A549 treated with CORT108297 at 1 μM for 4 hours (cell line): ENCODE measurements at places on chromosomes 3 and 15. TPM values are rescaled to one million over a fixed set of nuclear protein-coding genes. Genes with fewer than 3 reads are reported as not detected.

The ZNF445 gene
- total RNA-seq, result 2.2 to 2.7 TPM (median 2.5 TPM) in 5 replicates

The IQCF2 gene
- total RNA-seq, result not detected in 5 replicates

The LDHAL6B gene
- not detected in 5 replicates for total RNA-seq

The FOXB1 gene
- not detected in 5 replicates for total RNA-seq

The FANCI gene
- total RNA-seq, result 48.9 to 64.4 TPM (median 58.6 TPM) in 5 replicates

The TGM5 gene
- not detected in 5 replicates for total RNA-seq

The CCR5 gene
- total RNA-seq, result not detected in 5 replicates
